Lower leg skin (tissue), 4 donors: ENCODE measurements at places on chromosomes 12 and 14. TPM values are rescaled to one million over a fixed set of nuclear protein-coding genes. Genes with fewer than 3 reads are reported as not detected.

DNA sequence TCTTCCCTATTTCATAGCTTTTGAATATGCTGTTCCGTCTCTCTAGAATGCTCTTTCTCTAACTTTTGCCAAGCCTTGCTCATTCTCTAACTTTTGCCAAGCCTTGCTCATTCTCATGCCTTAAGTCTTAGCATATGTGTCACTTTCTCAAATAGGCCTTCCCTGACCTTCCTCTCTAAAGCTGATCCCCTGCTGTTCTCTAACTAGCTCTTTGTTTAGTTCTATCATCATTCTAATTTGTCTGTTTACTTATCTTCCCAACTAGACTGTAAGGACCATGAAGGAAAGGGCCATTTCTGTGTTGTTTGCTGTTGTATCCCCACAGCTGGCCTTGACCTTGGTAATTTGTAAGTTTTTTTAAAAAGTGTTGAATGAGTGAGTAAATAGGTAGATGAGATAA, 71.1 kb downstream of the ZNF641 start:
- DNase-seq, result no peak

The TRAFD1 gene
- total RNA-seq, result 65.0 TPM

The RTN1 gene
- 6.0 TPM for total RNA-seq

The KRT74 gene
- 1.2 TPM for total RNA-seq

The CEP128 gene
- 9.9 TPM for total RNA-seq

- no peak for DNase-seq
Observed at GRCh38 chr12:69834576-69834975, 9.5 kb downstream of the MYRFL start.

GRCh38 chr14:99679543-99679942, 4.6 kb upstream of the CYP46A1 start:
- DNase-seq, result no peak

DNA sequence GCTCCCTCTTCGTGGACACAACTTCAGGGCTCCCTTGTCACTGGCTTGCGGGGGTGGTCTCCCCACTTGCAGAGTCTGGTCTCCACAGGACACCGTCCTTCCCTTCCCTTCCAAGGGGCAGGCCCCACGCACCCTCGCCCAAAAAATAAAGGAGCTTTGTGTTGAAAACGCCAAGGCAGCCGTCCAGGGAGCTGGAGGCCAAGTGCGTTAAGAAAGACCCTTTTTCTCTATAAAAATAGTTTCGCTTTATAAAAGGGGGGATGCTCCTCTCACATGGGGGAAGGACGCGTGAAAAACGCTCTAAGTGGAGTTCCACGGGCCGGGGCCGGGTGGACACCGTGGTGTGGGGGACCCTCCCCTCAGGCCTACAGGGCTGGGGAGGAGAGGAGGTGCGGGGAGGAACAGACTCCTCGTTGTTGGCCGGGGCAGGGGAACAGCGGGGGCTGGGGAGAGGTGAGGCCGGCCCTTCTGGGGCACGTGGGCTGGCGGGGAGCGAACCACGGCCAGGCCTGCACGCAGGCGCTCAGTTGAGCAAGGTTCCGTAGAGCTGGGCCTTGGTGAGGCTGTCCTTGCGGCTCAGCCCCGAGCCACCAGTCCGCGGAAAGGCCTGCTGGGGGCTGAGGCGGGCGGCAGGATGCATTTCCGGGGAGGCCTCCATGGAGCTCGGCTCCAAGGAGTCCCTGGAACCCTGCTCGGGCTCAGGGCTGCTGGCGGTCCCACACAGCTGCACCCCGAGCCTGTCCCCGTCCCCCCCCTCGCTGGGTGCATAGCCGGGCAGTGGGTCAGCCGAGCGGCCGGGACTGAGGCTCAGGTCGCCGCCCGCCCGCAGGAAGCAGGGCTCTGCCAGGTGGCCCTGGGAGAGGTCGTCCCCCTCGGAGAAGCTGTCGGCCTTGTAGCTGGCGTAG, 49.5 kb downstream of the BEGAIN start:
- DNase-seq, result peak; percentile 80

The ASPG gene
- total RNA-seq, result 12.1 TPM

DNA sequence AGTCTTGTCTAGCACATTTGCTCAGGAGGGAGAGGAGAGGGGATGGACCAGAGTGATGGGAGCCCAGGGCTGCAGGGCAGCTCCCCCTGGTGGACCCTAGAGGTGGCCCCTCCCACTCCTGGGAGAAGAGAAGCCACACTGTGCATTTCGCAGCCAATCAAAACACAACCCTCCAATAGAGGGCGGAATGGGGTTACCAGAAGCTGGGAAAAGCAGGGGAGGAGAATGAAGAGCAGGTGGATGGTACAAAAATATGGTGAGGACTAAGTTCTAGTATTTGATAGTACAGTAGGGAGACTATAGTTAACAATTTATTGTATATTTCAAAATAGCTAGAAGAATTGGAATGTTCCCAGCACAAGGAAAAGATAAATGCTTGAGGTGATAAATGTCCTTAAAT, 23.6 kb downstream of the VASH1 start:
- peak; percentile 45 for DNase-seq

The TSPAN11 gene
- 5.4 TPM for total RNA-seq

DNA sequence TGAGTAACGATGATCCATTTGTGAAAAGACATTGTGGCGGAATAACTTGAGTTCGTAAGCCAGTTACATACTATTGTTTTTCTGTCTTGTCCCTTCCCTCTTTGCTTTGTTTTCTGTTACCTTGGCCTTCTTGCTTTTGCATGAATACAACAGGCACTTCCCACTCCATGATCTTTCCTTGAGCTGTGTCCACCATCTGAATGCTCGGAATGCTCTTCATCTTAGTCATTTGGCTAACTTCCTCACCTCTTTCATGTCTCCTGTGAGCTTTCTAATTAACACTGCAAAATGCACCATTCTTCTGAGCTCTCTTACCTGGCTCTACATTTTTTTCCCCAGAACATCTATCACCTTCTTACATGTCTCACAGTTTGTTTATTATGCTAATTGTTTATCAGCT, 10.0 kb downstream of the KNTC1 start:
- DNase-seq, result no peak

DNA sequence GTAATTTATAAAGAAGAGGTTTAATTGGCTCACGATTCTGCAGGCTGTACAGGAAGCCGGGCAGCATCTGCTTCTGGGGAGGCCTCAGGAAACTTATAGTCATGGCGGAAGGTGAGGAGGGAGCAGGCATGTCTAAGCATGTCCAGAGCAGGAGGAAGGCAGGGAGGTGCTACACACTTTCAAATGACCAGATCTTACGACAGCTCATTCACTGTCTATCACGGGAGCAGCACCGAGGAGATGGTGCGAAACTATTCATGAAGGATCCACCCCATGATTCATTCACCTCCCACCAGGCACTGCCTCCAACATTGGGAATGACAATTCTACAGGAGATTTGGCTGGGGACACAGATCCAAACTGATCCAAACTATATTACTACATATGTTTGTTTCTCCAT, 10.0 kb downstream of the SFSWAP start:
- no peak for DNase-seq

The KRT6C gene
- total RNA-seq, result 11.0 TPM

DNA sequence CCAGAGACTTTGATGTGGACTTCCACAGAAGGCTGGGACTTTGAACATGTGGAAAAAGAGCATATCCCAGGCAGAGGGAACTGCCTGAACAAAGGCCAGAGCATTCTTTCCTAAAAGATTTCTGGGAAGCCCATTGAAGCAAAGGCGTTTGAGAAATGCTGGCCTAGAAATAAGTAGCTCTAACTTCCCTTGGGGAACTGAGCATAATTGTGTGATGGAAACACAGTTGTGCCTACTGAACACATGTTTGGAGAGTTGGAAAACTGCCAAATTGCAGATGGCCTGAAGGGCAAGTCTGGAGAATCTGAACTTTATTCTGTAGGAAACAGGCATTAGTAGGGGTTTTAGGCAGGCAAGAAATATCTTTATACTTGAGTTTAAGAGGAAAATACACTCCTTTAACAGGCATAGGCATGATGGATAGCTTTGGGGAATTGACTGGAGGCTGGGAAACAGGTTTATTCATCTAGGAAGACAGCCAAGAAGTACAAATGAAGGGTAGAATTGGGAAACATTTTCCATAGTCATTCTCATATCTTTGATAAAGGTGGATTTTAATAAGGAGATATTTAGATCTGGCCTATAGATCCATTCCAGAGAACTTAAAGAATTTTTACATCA, 134.1 kb downstream of the TPH2 start:
- no peak for DNase-seq

DNA sequence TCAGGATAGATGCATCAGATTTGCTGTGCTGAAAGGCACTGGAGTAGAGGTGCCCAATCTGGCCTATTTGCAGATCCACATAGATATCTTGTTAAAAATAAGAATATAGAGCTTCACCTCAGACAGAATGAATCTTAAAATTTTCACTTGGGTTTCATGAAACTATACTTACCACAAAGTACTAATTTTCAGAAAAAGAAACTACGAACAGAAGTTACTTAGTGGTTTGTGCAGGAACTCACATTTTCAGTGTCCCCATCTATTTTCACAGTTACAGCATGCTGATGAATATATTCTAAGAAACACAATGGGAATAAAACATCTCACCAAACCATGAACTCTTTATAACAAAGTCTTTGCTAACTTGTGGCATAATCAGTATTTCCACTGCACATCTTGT, 449.4 kb downstream of the RERGL start:
- no peak for DNase-seq
